ENCODE measurements at places on chromosomes 6 and 20.

DNA sequence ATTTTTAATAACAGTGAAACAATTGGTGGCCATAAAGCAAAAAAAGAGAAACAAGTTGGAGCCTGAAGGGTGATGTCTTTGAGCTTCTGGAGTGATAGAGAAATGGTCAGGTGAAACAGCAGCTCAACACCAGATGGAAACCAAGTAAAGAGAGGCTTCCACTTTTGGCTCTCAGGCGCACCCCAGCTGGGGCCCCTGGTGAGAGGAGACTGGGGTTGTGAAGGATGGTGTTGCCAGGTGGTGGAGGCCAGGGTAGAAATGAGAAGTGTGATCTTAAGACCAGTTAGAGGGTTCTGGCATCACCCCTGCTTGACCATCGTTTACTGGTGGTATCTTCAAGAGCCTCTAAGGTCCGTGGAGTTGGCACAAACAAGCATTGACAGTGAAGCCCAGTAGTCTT lies 126.0 kb upstream of the AKIRIN2 start:
- DNase-seq = no peak

DNA sequence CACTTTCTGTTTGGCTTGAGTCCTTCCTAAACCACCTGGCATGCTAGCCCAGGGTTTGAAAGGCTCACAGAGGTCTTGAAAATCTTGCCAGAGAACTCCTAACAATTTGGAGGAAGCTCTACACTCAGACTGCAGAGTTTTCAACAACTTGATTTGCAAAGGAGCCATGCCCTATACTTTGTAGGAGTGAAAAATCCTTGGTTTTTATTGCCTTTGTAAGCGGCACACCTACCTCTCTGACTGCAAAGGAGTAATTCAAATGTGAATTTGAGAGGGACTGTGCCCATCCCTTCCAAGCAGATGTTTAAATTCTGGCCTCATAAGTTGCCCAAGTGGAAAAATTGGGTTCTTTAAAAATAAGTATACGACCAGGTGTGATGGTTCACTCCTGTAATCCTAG lies 41.5 kb downstream of the SLC2A12 start:
- no peak for DNase-seq

DNA sequence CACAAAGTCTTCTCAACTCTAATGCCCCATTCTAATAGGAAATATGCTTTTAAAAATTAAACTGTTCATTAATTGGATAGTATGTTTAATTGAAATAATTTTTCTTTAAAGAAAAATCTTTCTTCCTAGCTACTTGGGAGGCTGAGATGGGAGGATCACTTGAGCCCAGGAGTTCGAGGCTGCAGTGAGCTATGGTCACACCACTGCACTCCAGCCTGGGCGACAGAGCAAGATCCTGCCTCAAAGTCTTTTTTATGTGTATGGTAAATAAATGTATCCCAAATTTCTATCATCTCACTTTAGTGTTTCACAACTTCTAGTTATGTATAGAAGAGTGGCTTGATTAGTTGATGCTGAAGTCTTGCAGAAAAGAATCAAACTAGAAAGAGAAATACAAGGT lies 4.5 kb downstream of the DSE start:
- DNase-seq = no peak

DNA sequence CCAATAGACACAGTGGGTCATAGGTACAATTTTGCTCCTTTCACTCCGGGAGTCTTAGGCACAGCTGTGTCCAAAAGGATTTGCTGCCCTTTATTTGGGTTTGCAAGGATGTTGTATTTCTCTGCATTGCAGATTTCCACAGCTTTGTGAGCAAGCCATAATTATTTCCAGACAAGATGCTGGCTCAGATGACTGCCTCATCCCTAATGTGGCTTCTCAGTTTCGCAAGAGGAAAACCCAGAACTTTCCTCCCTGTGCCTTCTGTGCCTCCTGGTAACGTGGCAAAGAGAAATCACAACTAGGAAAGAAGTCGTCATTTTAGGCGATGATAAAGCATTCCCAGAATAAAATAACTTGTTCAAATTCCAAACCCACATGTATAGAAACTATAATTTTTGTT lies 33.7 kb downstream of the FAM50B start:
- DNase-seq = no peak

- no peak for DNase-seq
These were observed 33.8 kb downstream of the PHACTR1 start for GRCh38 chr6:12750416-12750815.

- DNase-seq = no peak
These were observed 280.8 kb downstream of the SOX4 start for GRCh38 chr6:21874372-21874771.

DNA sequence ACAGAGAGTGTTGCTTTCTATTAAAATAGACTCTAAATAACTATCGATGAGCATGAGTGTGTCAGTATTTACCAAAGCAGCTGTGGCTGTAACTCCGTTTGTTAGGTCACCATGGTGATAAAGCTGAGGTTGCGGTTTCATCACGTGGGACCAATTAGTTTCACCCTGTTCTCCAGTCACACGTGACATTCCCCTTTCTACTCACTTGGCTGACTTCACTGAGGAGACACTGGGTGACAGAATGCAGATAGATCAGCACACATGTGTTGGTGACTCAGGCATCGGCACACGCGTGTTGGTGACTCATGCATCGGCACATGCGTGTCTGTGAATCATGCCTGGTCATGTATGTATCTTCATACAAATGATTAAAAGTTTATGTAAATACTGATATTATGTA lies 285.4 kb downstream of the THBS2 start:
- DNase-seq = no peak

DNA sequence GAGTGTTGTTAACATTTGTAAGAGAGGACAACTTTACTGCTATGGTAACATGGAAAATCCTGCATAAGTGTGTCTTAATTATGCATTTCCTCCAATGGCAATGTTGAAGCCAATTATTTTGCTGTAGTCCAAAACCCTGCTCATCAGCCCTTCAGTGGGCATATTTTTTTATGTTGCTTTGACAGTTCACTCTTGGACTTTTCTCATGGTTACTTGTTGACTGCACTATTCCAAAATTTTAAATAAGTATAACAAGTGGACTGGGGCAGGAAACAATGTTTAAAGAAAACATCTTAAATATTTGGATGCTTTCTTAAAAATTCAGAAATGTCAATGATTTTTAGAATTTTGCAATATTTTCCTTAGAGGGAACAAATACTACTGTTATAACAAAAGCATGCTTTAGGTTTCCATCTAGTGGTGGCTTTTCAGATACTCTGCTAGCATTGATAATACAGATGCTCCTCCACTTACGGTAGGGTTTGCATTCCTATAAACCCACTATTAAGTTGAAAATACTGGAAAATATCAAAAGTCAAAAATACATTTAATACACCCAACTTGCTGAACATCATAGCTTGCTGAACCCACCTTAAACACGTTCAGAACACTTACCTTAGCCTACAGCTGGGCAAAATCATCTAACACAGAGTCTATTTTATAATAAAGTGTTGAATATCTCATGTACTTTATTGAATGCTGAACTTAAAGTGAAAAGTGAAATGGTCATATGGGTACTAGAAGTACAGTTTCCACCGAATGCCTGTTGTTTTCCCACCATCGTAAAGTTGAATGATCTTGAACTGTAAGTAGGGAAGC lies 86.4 kb downstream of the ADGRG6 start:
- no peak for DNase-seq

DNA sequence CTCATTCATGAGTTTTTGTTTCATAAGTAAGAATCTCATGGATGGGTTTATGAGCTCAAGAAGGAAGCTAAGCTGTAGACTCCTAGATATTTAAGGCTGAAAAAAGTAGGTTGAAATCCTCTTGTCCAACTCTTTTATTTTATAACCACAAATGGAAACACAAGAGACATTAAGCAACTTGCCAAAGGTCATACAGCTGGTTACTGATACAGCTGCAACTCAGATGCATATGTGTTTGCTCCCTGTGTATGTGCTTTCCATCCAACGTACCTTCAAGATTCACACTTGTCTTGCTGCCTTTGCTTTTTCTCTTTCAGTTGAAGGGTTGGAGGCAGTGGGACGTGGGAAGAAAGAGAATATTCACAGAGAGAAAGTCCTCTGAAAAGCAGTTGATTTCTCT lies 153.5 kb upstream of the STMND1 start:
- DNase-seq = no peak

GRCh38 chr6:51260003-51260402 lies 441.3 kb downstream of the TFAP2B start:
- DNase-seq = no peak

DNA sequence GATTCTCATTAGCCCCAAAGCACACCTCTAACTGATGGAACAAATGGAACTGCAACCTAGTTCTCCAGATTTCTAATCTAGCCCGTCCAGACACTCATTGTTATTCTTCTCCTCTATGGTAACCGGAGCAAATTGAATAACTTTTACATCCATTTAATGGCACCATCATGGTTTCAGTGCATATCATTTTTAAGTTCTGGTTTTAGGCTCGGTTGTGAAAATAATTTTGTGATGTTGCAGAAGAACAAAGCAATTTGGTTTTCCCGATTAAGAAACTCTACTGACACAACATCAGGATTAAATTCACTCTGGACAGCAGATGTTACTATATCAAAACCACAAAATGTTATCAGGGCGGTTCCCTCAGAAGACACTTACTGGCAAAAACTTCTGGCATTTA lies 42.5 kb upstream of the HBS1L start:
- DNase-seq = no peak

- DNase-seq = no peak
These were observed 346.7 kb downstream of the PAX1 start for GRCh38 chr20:22052025-22052650.

DNA sequence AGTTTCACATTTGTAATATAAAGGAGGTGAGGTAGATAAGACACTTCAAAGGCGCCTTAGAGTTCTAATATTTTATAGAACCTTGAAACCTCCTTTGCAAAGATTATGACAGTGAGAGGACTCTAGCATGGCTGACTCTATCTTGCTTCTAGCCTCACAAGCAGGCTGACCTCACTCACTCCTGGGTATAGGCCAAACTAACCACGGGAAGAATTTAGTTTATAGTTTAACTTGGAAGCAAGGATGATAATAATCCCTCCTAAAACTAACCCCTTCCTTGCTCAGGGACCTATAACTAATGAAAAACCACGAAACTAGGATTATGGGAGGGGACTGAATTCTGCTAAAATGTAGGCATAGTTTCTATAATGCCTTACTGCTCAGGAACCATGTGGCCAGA lies 84.3 kb downstream of the FILIP1 start:
- DNase-seq = no peak

DNA sequence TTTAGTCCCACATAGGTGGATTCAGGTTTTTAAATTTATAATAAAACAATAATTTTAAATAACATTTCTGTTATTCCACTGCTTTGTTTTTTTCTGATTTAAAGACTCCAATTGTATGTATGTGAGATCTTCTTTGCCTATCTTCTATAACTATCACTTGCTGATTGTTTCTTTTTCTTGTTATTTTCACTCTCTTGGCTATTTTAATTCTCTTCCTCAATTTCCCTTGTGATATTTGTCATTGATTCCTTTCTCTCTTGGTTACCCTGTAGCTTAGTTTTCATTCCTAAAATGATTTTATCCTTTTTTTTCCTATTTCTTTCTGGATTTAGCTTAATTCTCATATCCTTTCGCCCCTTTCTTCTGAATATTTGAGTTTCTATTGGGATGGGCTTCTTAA lies 227.3 kb upstream of the TENT5A start:
- DNase-seq = no peak

GRCh38 chr6:11653028-11653583 lies 115.6 kb downstream of the TMEM170B start:
- no peak for DNase-seq

- no peak for DNase-seq
These were observed 14.4 kb downstream of the ZNF217 start for GRCh38 chr20:53579266-53579580.

- no peak for DNase-seq
These were observed 34.6 kb upstream of the PNPLA1 start for GRCh38 chr6:36235309-36235708.
